Fibroblast of skin of left biceps (primary cell): ENCODE measurements at places on chromosomes 6 and 20.

DNA sequence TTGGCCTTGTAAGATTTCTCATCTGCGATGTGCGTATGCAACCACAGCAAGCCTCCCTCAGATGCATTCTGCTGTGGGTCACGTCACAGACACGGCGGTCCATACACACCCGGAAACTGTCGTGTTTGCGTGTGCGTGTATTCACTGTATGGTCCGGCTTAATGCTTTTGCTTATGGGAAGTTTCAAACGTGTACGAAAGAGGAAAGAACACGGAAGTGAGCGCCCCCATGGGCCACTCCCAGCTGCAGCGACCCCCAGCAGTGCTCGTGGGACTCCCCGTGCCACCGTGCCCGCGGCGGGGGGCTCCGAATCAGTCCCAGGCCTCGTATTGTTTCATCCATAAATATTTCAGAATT lies 10.2 kb downstream of the DLL1 start:
- DNase-seq = no peak

GRCh38 chr20:45469336-45470261 lies at the start of gene WFDC2:
Gene WFDC2, plus strand, starts transcription at chr20:45469753. Its CDS starts 29 bp downstream, at chr20:45469782.
- DNase-seq = no peak

DNA sequence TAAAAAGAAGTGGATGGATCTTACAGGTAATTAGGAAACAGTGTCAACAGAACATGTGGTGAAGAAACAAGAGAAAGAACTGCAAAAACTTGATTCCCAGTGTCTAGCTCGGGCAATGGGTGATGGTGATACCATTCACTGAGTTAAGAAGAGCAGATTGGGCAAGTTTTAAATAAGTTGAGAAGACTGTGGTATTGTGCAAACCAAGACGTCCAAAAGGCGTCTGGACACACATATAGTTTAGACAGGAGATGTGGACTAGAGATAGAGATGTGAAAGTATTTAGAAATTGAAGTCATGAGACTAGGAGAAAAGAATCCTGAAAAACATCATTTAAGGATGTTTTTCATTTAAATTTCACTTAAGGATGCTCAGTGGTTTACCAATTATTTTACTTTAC lies 53.9 kb downstream of the CDK19 start:
- no peak for DNase-seq

DNA sequence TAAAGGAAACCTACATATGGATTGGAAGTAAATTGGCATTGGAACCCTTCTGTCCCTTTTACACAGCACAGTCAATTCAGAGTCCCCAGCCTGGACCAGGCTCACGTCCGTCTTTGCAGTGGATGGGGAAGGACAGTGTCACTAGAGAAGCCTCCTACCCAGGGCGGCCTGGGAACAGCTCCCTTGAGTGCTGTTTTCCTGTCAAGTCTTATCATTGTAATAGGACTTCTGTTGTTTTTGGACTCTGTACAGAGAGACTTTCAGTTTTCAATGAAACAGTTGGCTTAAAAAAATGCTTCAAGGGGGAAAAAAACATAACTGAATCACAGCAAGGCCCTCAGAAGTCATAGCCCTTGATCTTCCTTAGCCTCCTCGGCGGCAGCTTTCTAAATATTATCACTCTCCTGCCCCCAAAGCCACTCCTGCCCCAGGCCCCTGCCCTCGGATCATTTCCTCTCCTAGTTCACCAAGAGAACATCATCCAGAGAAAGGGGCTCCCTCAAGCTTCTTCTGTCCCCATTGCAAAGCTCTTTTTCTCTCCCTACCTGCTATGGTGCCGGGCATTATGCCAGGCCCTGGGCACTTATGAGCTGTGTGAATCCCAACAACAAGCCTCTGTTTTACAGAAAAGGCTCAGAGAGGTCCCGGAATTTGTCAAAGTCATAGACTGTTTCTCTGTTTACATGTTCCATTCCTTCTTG lies 37.8 kb upstream of the CNKSR3 start:
- DNase-seq = no peak

GRCh38 chr6:78483553-78484197 lies 383.7 kb upstream of the IRAK1BP1 start:
- DNase-seq = no peak
